Activated CD4-positive, alpha-beta T cell treated with anti-CD3 and anti-CD28 coated beads, Interleukin-2, Interleukin-6, amounts not matched to agents 100 ng/mL and 50 ng/mL, durations not matched to agents 16 hours and 8 hours (primary cell): ENCODE measurements at places on chromosomes 2 and 18.

- DNase-seq: no peak
Observed at GRCh38 chr2:229489016-229489415, 217.9 kb upstream of the PID1 start.

DNA sequence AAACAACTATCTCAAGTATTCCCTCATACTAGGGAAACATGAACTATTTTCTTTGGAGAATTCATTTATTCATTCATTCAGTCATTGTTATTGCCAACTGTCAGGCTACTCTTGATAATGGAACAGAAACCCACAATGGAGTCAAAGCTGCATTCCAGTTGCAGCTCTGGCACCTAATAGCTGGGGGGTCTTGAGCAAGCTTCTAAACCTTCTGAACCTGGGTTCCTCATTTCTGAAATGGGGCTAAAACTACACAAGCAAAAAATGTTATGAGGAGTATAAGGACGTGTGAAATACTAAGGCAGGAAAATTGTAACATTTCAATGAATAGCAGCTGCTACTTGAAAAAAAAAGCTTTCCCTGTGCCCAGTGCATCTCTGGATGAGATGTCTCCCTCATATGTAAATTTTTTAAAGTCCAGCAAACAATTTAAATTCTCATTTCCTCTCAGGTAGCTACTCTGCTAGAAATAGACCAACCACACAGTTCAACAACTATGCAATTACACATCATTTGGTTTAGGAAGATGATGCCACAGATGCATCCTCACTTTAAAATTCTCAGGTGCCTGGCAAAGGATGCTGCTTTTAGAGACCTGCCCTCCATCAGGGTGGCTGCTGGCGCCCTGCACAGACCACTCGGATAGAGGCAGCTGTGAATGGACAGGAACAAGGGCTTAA, 38.5 kb downstream of the SPRED2 start:
- no peak for DNase-seq

DNA sequence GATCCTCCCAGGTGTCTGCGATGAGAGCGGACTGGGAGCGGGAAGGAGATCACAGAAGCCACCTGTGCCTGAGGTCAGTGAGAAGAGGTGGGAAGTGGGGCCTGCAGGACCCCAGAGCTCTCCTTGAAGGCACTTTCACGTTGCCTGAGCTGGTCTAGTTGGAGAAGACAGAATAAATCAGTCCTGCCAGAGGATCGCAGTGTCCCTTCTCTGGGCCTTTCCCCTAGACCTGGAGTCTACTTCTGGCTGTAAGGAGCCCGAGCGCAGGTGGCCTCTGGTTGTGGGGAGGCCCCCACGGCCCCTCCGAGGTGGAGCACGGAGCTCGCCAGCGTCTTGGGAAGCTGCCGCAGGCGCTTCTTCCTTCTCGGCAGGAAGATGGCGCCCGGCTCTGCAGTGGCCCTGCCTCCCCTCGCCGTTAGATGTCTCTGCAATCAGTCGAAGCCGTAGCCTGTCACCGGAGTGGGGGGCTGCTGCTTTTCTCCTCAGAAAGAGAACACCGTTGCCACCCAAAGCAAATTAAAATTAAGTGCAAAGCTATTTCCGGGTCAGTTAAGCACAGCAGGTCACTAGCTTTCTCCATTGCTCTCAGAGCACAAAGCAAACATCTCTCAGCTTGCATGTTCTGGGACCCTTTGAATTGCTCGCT, 212.0 kb upstream of the MYT1L start:
- no peak for DNase-seq

DNA sequence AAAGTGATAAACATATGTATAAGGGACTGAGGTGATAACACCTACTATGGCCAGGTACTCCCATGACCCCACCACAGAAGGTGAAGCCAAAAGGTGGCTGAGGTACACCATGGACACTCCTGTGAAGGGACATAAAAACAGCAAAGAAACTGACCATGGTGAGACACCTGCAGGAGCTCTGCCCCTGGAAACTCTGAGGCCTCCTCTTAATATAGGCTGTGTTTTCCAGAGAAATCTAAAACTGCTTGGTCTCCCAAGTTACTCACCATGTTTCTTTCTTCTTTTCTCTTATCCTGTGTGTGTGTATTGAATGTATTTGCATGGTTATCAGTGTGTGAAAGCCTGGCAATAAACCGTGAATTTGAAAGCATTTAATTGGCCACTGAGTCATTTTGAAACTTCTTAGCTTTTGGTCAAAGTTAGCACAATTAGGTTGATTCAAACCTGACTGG, 739.3 kb upstream of the GCFC2 start:
- DNase-seq: no peak

GRCh38 chr18:13501891-13502290, 224.5 kb downstream of the FAM210A start:
- peak; percentile 85 for DNase-seq

GRCh38 chr2:203346612-203347011, 18.4 kb downstream of the ABI2 start:
- no peak for DNase-seq

GRCh38 chr2:207311316-207312005, 145.7 kb upstream of the KLF7 start:
- peak; percentile 82 for DNase-seq

DNA sequence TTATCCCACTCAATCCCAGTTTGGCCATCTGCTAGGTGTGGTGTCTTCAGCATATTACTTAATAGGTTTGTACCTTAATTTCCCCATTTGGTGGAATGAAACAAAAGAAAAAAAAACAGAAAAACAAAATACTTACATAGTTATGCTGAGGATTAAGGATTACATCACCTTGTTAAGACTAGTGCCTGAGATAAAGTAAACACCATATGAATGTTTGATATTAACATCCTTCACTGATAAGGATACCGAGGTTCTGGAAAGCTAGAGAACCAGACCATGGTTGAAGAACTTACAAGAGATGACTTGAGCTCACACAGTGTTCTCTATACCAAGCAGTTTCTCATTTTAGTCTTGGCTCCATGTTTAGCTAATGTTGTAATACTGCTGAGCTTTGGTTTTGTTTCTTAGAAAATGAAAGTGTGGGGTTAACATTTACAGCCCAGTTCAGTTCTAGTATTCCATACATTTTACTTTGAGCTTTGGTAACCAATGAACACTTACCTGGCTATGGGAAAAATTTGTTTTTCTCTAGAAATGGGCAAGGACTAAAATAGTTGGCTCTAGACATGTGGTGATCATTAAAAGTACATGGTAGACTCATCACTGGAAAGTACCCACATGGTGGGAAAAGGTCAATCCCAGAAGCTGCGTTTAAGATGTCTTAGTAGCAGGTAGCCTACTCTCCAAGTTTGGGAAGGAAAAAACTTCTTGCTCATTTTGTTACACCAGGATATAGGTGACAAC, 5.8 kb upstream of the GPD2 start:
- DNase-seq: no peak

- DNase-seq: no peak
Observed at GRCh38 chr18:59564561-59564960, 132.7 kb downstream of the CCBE1 start.

DNA sequence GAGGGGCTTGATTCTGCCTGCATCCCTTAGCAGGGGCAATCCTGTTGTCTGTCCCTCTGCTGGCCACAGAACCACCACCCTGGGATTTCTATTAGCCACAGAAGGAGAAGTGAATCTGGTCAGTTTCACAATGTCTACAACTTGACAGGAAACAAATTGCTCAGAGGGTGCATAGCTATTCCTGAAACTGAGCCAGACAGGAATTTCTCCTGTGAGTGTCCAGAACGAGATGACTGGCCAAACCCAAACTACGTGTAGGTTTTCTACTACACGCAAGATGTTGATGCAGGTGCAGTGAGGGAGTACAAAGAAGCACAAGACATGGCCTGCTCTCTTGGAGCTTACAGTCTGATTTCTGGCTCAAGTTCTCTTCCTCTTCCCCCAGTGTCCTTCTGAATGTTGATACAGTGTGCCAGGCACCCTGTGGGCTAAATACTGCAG, 201.9 kb downstream of the CLIP4 start:
- peak; percentile 11 for DNase-seq

GRCh38 chr2:204258890-204259289, 286.4 kb upstream of the PARD3B start:
- no peak for DNase-seq

DNA sequence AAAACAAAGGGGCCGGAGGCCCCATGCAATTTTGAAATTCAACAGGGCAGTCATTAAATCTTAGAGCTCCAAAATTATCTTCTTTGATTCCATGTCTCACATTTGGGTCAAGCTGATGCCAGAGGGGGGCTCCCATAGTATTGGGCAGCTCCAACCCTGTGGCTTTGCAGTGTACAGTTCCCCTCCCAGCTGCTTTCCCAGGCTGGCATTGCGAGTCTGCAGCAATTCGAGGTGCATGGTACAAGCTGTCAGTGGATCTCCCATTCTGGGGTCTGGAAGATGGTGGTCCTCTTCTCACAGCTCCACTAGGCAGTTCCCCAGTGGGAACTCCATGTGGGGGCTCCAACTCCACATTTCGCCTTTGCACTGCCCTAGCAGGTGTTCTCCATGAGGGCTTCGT, 72.7 kb upstream of the ARHGAP15 start:
- DNase-seq: no peak

DNA sequence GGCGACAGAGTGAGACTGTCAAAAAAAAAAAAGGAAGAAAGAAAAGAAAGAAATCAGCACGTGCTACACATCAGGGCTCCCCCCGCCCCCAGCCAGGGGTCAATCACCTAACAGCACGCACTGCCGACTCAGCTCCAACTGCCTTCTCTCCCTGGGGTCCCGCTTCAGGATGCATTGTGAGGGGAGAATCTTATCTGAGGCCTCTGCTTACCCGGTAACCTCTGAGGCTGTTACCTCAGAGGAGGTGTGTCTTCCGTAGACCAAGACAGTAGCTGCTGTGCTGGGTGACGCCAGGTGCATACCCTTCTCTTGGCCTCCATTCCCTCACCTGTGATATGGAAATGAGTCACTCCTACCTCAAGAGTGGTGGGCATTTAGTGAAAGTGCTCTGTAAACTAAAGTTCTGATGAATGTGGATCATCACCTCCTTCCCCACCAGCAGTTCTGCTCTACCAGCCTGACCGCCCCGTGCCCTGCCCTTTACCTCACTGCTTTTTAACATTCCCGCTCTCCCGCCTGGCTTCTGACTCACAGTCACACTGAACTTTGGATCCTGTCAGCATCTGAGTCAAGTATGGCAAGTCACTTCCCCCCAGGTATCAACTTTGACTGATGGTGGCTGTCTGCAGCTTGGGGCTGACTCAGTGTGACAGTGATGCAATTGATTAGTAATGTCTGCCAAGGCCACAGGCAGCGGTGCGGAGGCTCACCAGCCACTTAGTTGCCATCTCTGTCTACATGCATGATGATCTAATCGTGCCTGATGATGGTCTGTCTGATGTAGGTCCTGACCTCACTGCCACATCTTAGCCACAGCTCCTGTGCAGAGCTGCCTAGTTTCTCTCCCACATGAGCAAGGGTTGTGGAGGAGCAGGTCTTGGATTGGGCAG, 20.1 kb downstream of the ARID5A start:
- peak; percentile 82 for DNase-seq

DNA sequence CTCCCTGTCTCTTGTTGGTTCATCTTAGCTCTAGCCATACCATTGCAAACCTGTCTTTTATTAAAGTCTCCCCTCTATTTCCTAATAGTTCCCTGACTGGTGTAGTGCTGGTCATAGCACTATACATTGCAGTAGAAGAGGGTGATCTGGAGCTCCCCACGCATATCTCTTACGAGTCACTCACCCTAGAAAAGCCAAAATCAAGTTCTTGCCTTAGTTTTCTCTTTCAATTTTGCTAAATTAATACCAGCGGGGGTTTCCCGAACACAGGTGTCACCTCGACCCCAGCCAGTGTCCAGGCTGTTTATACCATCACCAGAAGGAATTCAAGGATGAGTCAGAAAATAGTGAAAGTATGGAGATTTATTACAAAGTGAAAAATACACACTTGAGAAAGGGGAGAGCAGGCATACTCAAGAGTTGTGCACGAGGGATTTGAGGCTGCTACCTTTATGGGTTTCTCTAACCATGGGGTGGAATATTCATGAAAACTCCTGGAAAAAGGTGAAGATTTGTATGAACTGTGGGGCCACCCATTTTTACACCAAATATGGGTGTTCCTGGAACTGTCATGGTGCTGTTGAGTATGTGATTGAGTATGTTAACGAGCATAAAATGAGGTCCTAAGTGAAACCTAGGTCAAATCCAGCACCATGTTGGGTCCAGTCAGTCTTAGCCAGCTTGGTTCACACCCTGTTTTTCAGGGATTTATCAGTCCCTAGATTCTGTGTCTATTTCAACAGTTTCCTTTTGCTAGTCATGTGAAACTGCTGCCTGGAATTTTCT, 20.2 kb downstream of the PROKR1 start:
- peak; percentile 18 for DNase-seq

GRCh38 chr2:49861821-49862220, 707.5 kb upstream of the FSHR start:
- no peak for DNase-seq

DNA sequence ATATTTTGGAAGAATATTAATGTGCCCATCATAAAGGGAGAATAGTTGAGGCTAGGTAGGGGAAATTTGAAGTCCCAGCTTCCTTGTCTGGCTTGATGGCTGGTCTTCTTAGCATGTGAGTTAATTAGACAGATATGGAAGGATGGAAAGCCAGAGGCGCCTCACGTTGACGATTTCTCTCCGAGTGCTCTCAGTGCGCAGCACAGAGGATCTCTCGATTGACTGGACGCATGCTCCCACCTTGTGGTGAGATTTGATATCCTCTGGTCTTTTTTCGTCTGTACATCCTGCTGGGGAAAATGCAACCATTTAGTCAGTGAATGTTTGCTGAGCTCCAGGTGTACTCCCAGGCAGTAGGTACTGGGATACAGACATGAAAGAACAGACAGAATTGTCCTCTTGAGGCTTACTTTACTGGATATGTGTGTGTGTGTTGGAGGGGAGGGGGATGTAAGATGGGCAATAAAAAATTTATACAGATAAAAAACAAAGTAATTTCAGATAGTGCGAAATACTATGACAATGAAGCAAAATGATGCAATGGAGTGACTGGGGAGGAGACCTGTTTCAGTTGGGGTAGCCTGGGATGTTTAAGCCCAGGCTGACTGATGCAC, 66.9 kb upstream of the ZNG1B start:
- DNase-seq: peak; percentile 67

DNA sequence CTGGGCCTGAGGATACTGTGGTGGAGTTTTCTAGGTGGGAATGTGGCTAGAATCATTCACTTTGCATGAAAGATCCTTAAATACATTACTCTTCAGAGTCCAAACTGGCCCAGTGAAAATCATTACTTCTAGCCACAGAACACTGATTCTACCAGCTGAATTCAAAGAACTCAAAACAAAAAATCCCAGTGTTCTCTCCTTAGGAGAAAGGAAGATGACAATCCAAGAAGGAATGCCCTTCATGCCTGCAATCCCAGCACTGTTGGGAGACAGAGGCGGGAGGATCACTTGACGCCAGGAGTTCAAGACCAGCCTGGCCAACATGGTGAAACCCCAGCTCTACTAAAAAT, 35.2 kb downstream of the FAM228A start:
- no peak for DNase-seq

- no peak for DNase-seq
Observed at GRCh38 chr2:29139152-29139551, 23.9 kb downstream of the CLIP4 start.

GRCh38 chr2:169406891-169407290, 44.6 kb upstream of the LRP2 start:
- no peak for DNase-seq
